Vagina (tissue), 2 donors: ENCODE measurements at places on chromosomes 6 and 20.

DNA sequence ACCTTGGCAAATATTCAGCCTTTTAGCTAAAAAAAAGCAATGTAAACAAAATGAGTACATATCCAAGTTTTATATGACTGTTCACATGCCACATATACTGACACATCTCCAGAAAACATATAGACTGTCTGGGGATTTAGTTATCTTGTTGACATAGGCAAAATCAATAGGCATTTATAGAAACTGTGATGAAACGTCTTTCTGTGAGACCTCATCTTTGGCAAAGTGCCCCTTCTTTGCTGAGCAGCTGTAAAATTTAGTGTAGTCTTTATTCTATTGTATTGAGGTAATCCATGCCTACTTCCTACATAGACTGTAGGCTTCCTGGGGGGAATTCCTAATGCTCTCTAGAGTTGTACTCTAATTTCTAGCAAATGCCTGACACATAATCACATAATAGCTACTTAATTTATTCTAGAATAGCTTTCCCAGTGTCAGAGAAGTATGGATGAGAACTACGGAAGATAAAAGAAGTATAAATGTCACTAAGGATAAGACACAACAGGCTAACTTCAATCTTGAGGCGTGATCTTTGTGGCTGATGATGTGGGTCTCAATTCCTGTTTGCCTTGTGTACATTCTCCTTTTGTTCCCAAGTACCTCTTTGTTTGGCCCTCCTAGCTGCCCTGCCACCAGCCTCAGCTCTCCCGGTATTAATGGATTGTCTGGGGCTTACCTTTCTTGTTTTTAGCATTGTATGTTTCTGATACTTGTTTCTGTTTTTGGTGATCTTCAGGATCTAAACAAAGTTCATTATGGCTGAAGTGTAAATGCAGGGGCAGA lies 30.6 kb downstream of the PTCHD4 start:
- DNase-seq: no peak

GRCh38 chr20:38755324-38755910 lies 7.2 kb downstream of the ACTR5 start:
- no peak for DNase-seq

- DNase-seq: no peak
Observed at GRCh38 chr6:4872841-4873240, 96.6 kb downstream of the CDYL start.

- DNase-seq: no peak
Observed at GRCh38 chr6:147438758-147439528, 69.5 kb upstream of the SAMD5 start.

DNA sequence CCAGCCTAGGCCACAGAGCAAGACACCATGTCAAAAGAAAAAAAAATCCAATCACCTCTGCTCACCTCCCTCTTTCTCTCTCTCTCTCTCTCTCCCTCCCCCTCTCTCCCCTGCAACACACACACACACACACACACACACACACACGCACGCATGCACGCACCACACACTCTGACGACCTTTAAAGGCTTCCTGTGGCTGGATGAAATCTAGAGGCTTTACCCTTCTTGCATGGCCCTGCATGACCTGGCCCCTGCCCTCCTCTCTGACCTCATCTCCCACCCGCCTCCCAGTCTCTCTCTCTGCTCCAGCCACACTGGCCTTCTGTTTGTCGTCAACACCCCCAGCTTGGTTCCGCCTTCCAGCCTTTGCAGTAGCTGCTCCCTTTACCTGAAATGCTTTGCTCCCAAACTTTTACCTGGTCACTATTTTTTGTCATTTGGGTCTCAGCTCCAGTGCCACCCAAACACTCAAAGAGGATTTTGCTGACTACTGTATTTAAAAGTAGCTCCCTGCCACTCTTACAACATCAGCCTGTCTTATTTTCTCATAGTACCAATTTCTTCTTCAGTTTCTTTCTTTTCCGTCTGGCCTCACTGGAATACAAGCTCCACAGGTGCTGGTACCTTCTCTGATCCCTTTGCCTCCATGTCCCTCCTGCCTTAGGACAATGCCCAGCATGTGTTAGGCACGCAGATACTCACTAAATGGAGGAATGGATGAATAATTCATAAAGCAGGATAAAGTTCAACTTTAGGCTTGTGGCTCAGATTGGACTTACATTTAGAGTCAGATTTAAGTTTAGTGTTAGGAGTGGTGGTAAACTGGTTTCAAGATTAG lies 4.3 kb upstream of the LTA start:
- no peak for DNase-seq

DNA sequence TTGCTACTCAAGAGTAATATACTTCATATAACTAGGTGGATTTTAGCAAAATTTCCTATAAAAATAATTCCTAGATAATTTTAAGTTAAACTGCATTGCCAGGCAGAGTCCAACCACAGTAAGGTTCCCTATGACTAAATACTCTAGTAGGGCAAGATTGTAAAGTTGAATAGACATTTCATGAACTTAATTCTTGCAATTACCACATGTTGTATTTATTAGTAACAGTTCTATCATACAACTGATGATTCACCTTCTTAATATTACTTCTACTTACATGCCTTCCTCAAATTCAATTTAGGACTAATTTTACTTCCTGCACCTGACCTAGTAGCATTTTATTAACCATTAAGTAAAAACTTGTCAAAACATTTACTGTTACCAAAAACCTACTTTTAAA lies 266.7 kb upstream of the THEMIS start:
- DNase-seq: no peak

DNA sequence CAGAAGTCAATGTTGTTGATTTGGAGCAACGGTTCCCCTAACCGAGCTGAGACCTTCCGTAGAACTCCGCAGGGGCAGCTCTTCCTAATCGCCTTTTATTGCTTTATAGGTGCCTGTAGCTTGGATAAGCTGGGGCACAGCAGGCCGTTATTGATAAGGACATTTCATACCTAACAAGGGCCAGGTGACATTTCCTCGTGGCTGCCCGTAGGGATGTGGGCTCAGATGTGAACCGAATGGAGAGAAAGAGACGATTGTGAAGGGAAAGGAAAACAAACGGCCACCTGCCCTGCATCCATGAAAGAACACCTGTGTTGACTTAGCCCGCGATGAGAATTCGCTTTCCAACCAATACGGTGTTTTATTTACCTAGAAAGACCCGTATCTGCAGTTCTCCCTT lies 53.3 kb upstream of the DACT2 start:
- no peak for DNase-seq

GRCh38 chr6:43807228-43808061 lies 37.4 kb downstream of the VEGFA start:
- DNase-seq: no peak

GRCh38 chr6:98530732-98531131 lies 303.6 kb upstream of the POU3F2 start:
- DNase-seq: no peak

DNA sequence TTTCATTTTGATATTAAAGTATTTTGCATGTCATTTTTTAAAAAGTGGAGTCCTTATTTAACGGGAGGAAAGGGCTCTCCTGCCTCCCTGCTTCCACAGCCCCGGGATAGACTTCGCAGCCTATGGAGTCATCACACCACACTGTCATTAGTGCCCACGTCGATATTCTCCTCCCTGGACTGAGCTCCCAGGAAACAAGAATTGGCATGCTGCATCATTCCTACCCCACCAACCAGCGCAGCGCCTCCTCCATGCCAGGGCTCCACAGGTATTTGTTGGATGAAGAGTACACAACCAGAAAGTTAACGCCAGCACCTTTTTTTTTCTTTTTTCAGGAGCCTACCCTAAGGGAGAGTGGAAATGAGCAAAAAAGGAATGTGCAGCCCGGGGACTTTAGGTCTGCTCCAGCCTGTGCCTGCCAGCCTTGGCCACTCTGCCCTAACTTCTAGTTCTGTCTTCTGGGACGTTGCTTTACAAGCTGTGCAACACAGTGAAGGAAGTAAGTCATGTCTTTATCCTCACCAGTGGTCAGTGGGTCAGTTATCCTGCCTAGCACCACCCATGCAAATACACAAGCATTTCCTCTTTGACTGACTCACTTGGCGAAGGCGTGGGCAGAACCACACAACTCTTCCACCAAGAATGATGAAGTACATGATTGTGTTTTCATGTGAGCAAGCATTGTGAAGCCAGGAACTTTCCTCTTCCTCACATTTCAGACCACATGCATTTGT lies 180.7 kb upstream of the UST start:
- no peak for DNase-seq

DNA sequence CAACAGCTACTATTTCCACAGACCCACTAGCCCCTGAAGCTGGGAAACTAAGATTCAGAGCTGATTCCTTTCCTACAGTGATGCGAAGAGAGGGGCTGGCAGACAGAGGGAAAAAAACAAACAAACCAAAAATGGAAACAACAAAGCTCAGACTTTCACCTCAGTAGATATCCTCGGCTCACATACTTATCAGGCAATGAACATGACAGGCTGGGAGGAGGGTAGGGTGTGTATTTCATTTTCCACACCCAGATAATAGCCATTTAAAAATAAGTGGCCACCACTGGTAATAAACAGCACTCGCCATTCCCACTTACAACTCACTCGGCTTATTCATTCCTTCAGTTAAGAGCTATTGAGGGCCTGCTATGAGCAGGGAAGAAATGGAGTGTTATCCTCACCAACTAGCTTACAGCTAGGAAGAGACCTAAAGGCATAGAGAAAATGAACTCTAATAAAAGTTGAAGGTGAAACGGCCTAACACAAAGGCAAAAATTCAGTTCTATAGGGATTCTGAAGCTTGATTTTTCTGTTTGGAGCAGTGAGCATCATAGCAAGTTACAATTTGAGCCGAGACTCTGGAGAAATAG lies 32.0 kb upstream of the SPTLC3 start:
- DNase-seq: no peak

DNA sequence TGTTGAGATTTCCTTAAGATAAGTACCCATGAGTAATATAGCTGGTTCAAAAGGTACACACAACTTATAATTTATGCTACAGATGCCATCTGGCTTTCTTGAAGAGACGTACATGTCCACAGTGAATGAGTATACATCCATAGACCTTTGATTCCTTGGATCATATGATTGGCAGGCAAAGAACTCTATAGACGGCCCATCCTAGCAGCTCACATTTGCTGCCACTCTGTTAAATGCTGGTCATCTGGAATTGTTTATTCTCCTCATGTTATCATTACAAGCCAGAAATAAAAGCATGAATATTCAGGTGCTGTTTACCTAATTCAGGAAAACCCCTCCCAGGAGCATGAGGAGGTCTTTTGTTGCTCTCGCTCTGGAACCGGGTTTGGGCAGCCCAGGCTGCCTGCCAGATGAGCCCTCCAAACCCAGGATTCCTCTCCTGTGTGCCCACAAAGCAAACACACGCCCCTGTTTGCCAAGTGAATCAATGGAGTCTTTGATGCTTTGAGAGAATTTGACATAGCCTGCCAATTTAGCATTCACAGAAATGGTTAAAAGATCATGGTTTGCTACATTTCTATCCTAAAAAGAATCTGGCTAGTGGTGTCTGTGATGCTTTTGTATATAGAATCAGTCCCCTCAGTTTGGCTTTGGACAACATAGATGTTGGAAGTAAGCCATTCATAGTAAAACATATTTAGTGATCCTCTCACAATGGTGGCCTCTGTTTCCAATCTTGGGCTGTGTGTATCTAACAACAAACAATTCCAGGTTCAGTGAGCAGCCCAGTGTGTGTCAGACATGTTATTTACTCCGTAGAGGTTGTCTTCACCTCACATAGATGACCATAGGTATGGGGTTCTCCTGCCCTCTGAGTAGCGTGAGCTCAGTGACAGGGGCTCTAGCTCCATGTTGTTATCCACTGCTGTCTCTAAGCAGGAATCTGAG lies 17.5 kb upstream of the PLCG1 start:
- DNase-seq: no peak

- DNase-seq: no peak
Observed at GRCh38 chr6:142763205-142763604, 181.8 kb downstream of the HIVEP2 start.

GRCh38 chr6:170031684-170032121 lies 259.2 kb downstream of the DLL1 start:
- peak; percentile 79 for DNase-seq
